ENCODE measurements at places on chromosomes 11 and 22. TPM values are rescaled to one million over a fixed set of nuclear protein-coding genes. Genes with fewer than 3 reads are reported as not detected.

Gene DHCR7
- 118 TPM for total RNA-seq

Gene HBG1
- total RNA-seq, result not detected

Gene MPPED2
- not detected for total RNA-seq

Gene TUB
- total RNA-seq, result 3.1 TPM

Gene RAG1
- 0.74 TPM for total RNA-seq

Gene CBLIF
- total RNA-seq, result not detected

Gene PRG3
- not detected for total RNA-seq

Gene MPEG1
- not detected for total RNA-seq
